ENCODE measurements at places on chromosomes 12 and 14.

DNA sequence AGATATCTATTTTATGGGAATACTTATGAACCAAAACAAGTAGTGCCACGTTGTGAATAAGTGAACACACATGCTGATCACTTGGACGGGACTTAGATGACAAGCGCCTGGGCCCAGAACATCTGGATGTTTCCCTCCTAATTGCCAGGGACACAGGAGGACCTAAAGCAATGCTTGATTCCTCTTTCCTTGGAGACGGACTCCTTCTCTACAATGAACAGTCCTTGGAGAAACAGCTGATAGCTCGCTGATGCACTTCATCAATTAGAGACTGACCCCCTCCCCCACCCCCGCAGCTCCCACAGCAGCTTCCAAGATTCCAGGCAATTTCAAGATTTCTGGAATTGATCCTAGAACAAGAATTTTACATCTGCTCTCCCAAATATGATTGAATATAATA, 86.4 kb downstream of the ST8SIA1 start:
- DNase-seq: no peak

GRCh38 chr14:34211732-34212131, 250.3 kb downstream of the SPTSSA start:
- DNase-seq: no peak

- DNase-seq: no peak
Measured at GRCh38 chr12:109689426-109689825, 24.2 kb upstream of the FAM222A start.

- no peak for DNase-seq
Measured at GRCh38 chr12:114835031-114835430, 151.1 kb upstream of the TBX3 start.

DNA sequence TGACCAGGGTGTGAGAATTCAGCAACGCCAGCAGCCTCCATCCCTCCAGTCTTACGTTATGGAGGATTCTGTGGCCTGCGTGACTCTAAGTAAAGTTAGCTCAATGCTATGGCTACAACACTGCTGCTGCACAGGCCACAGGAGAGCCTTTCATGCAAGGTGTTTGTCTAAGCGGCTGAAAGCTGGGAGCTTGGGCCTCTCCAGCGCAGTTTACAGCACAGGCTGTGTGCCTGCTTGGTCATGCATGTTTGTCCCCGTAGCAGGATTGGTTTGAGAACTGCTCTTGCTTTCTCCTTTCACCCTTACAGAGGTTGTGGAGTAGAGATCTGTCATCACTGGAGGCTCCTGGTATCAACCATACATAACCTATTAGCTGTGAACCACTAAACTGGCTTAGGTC, 113.1 kb upstream of the TMCC3 start:
- no peak for DNase-seq

DNA sequence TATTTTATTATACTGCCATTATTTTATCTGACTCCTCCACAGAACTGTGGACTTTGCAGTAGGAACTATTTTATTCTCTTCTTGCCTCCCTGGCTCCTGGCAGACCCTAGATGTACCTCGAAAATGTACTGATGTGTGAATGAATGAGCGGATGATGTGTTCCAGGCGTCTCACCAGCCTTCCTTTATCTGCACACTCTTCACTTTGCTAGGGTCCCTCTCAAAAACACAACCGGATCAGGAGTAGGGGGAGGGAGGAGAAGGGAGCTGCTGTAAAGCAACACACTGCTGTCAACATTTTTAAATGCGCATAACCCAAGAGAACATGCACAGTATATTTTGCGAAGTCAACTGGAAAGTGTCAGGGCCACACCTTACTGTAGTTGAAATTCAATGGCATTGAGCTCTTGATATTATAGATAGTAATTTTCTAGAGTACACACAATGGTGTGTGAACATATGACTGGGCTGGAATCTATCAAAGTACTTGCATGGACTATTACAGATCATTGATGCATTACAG, 36.3 kb downstream of the SRGAP1 start:
- DNase-seq: no peak

DNA sequence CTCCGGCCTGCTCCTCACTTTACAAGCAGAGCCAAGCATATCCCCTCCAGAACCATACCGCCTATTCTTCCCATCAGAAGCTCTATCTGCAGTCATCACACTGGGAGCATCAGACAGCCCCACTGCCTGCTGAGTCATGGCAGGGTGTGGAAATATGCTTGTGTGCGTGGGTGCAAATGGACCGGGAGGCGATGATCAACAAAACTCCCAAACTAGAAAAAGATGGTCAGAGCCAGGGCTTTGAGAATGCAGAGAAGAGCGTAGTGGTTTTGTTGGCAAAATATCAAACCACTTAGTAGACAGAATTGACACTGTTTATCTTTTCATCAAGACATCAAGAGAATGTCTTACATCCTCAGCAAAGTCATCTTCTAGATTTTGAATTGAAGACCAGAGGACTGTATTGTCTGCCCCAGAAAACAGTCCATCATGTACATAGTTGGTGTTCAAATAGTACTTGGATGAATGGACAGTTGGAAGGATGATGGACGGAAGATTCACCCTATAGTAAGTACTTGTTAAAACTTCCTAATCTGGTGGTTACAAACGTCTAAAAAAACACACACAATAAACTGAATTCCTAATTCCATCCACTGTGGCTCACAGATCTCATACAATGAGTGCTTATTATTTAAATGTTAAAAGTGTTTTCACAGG, 54.9 kb downstream of the VWF start:
- DNase-seq: peak; percentile 56

- no peak for DNase-seq
Measured at GRCh38 chr14:66511849-66512248, 3.9 kb downstream of the GPHN start.
